ENCODE measurements at places on chromosomes 2 and 18.

DNA sequence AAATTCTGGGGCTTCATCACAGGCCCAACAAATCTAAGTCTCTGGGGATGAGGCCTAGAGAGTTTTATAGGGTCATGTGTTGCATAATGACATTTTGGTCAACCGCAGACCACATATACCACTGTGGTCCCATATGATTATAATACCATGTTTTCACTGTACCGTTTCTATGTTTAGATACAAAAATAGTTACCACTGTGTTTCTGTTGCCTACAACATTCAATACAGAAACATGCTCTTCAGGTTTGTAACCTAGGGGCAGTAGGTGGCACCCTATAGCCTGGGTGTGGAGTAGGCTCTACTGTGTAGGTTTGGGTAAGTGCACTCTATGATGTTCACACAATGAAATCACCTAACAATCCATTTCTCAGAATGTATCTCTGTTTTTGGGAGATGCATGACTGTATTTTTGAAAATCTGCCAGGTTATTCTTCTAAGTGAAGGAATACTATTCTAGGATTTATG is 485.2 kb downstream of the PTPRM start:
- no peak for DNase-seq

DNA sequence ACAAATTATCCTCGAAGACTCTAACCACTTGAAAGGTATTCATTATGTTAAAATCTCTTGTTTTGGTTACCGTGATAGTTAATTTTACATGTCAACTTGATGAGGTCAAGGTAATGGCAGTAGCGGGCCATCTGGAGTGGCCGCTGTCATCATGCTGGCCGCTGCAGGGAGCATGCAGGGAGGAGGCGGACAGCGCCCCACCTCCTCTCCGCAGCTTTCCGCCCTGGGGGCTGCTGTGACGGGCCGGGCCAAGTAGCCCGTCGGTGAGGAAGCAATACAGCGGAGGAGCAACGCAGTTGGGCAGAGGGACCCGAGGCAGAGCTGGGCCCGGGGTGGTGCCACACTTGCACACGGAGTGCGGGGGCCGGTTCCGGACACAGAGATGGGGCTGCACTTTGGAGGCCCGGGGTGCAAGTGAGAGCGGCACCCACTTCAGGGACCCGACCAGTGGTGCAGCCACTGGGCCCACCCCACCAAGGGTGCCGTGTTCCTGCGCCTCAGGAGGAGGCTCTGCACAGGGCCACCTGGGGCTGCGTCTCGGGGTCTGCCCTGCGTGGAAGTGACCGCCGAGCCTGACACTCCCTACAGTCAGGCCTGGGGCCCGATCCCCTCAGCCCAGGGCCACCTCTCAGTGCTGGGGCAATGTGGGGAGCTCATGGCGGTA is 452.4 kb downstream of the LRATD1 start:
- no peak for DNase-seq

DNA sequence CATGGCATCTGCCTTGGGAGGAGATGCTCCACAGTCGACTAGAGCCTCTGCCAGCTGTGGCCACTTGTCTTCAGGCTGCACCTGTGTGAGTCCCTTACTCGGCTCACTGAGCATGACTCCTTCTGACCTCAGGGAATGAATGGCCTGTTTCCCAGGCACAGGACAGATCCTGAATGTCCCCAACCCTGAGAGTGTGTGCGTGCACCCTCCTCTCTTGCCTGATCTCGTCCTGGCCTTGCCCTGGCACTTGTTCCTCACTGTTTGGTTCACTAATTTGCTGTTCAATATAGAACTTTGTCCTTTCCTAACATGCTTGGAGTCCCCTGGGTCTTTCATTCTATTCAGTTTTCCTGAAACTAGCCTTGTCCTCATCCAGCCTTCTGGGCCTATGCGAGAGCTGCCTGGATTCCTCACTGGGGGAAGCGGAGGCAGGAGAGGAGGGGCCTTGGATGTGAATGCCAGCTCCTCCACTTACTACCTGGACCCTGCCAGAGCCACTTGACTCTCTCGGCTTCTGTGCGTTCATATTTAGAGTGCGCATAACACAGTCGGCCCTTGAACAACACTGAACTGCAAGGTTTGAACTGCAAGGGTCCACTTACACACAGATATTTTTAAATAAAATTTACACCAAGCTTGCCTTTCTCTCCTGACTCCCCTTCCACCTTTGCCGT is 184.8 kb downstream of the ACKR3 start:
- DNase-seq: no peak

GRCh38 chr2:66649006-66649405 is 214.1 kb downstream of the MEIS1 start:
- DNase-seq: no peak

- DNase-seq: no peak
Measured at GRCh38 chr2:138171244-138171643, 207.0 kb downstream of the HNMT start.

DNA sequence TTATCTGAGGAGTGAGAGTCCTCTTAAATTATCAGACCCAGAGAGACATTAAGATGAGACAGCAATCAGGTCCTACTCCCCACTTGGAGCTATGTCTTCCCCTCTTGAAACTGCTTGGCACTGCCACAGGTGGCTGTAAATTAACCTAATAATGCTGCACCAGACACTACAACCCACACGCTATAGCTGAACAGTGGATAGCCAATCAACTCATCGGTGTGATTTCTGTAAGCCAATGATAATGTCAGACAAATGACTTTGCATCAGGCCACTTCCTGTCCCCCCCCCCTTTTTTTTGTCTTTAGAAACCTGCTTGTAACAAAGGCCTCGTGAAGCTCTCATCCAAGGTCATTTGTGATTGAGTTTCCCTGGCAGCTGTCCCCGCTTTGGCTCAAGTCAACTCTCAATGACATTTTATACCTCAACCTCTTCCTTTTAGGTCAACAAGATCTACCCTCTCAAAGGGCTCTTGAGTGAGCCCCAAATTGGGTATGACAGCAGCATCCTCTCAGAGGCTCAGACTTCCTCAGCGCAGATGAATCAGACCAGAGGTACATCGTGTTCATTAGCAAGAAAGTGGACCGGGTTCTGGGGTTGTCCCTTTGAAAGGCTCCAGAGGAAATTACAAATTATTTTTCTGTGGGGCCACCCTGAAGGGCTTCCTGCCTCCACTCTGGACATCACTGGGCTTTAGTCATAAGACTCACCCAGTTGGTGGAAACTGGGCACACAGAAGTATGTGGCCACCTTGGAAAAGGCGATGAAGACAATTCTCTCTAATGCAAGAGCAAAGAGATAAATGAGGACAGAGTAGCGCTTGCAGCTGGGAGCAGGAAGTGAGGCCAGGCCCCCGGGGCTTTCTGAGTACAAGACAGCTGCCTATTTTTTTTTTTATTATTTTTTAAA is 73.6 kb downstream of the COPS8 start:
- no peak for DNase-seq

DNA sequence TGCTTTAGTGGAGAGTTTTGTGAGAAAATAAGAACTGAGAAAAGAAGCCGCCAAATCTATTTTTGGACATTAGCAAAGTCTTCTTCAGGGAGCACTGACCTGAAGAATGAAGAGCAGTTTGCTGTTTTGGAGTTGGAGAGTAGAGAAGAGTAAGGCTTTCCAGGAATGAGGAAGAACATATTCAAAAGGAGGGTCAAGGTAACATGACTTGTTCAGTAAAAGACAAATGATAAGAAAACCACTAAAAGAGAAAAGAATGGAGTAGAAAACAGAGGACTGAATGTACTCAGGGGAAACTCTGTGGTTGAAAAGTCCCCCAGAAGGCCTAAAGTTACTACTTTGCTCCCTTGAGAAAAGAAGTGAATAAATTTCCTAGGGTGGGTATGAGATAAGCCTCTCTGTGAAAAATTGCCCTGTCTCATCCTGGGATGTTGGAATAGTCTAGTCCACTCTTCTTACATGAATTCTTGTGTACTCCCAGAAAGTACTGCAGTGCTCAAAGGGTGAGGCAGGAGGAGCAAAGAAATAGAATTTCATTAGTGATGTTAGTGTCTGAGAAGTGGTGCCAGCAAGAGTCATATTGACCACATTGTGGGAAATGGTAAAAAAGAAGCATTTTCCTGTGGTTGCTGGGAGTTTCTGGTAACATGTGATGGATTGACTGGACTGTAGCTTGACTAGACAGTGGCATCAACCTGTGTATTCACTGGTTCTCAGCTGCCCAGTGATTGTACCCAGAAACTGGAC is 27.8 kb downstream of the MBD5 start:
- DNase-seq: no peak

DNA sequence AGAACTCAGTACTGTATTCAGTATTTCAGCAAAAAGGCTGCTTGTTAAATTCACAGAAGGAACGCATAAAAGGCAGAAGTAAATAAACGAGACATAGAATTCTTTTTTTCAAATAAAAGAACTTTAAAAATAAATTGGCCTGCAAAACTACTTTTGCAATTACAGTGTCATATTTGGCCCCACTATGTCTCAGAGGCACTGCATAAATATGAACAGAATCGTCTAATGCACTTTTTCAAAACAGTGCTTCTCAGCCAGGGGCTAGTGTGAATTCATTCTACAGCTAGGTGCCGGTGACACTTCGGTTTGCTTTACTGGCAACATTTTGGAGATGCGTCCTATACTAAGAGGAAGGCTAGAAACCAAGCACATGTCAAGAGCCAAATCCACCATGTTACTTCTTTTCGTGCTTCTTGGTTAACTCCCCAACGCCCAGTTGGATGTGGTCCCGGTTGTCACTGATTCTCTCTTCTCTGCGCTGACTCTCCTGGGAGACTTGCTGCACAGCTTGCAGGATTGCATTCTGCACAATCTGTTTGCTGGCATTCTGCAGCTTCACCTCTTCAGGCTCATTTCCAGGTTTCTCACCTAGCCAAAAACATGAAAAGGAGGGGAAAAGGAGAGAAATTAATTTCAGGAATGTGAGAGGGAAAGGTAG is 51.8 kb downstream of the AKAIN1 start:
- no peak for DNase-seq

GRCh38 chr2:213238753-213239495 is 45.3 kb upstream of the SPAG16 start:
- DNase-seq: peak; percentile 90

- no peak for DNase-seq
Measured at GRCh38 chr2:240304746-240305161, 130.7 kb upstream of the GPC1 start.

DNA sequence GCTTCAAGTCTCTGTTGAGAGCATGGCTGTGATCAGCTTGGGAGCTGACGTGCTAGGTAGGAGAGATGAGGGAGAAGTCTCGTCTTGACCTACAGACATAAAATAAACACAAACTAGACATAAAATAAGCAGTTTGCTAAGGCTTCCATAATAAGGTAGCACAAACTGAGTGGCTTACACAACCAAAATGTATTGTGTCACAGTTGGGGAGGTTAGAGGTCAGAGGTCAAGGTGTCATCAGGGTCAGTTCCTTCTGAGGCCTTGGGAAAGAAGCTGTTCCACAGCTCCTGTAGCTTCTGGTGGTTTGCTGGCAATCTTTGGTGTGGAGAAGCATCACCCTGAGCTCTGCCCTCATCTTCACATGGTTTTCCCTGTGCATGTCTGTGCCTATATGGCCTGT is 20.2 kb downstream of the DAW1 start:
- no peak for DNase-seq

All from ELR (cell line).